ENCODE measurements at places on chromosomes 1 and 21.

- no peak for DNase-seq
Measured at GRCh38 chr1:40651138-40651857, 14.2 kb downstream of the RIMS3 start.

GRCh38 chr1:108077991-108078390, 113.0 kb upstream of the VAV3 start:
- no peak for DNase-seq

GRCh38 chr1:200041337-200042118, 14.0 kb downstream of the NR5A2 start:
- no peak for DNase-seq

DNA sequence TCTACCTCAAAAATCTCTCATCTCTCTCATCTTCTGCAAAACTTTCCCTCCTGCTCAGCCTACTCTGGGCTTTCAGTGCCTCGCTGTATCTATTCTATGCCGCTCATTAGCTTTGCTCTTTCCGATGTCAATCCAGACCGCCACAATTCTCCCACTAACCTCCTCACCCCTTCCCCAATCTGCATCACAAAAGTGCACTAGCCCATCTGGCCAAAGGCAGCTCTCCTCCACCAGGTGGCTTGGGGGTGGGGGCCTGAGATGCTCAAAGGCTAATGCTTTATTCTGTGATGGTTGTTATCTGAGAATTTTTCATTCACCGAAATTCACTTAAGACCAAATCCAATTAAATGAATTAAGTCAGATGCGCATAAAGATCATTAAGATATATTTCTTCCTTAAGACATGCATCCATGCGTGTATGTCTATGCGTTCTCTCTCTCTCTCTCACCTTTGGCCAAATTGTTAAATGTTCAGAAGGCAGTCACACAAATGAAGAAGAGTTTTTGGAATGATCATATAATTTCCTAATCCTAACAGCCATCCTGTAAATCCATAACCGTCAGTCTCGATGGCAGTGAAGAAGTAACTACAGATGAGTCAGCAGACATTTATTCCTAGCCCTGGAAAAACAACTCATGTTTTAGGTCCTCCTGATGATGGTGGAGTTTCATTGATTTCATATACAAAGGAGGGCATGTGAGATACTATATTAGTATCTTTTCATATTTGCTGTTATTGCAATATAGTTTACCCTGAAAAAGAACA, 111.3 kb downstream of the C1orf21 start:
- DNase-seq: no peak

DNA sequence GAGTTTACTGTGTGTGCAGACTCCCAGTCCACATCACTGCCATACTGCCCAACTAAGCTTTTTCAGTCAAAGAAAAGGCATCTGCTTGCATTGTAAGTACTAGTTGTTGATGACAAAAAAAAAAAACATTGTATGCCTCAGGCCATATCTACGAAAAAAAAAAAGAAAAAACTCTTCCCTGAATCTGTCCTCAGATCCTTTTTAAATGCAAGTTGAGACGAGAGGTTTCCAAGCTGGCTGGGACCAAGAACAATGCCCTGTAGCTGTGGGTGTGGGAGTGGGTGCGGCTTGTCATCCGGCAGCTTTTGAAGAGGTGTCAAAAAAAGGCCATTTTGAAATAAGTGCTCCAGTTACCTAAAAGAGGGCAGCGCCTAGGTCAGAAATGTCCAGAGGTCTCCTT, 29.2 kb upstream of the HHAT start:
- no peak for DNase-seq

- no peak for DNase-seq
Measured at GRCh38 chr1:117842408-117843170, 86.8 kb downstream of the GDAP2 start.

GRCh38 chr21:25635310-25635709, 3.7 kb upstream of the JAM2 start:
- DNase-seq: no peak

DNA sequence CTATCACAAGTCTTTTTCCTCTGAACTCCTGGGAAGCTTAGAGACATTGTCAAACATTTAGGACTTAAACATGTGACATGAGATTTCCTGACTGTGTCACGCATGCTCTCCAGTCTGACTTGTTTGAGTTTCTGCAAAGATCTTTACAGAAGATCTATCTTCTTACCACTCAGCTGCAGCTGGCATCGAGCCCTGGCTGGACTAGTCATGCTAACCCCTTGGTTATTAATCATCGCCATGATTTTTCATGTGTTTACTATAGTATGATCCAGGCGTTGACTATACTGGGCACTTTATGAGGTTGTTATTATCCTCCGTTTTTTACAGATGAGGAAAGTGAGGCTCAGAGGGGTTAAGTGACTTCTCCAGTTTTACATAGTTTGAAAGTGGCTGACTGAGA, 18.1 kb upstream of the IRF2BP2 start:
- DNase-seq: no peak

DNA sequence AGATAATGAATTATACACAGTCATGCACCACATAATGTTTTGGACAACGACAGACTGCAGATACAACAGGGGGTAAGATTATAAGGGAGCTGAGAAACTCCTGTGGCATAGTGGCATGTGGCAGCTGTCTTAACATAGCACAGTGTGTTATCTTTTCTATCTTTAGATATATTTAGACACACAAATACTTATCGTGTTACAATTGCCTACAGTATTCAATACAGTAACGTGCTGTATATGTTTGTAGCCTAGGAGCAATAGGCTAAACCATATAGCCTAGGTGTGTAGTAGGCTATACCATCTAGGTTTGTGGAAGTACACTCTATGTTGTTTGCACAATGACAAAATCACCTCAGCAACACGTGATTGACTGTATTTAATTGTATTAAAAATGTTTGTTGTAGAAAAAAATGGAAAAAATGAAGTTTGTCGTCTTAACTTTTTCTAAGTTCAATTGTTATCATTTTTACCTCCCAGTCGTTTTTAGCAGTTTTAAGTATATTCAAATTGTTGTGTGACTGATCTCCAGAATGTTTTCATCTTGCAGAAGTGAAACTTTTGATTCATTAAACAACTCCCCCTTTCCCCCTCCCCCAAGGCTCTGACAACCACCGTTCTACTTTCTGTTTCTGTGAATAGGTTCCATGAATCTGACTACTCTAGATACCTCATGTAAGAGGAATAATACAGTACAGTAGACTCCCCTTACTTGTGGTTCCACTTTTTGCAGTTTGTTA, 351.0 kb upstream of the B3GALT2 start:
- no peak for DNase-seq

GRCh38 chr21:33063375-33063883, 6.5 kb upstream of the OLIG1 start:
- no peak for DNase-seq

GRCh38 chr1:84107955-84108354, 36.1 kb upstream of the PRKACB start:
- DNase-seq: no peak

Measured in AG09309 (cell line).